Stimulated activated CD8-positive, alpha-beta memory T cell treated with anti-CD3 and anti-CD28 coated beads, Interleukin-7, amount 100 ng/mL, for 1 hour (primary cell): ENCODE measurements at places on chromosomes 1 and 21.

DNA sequence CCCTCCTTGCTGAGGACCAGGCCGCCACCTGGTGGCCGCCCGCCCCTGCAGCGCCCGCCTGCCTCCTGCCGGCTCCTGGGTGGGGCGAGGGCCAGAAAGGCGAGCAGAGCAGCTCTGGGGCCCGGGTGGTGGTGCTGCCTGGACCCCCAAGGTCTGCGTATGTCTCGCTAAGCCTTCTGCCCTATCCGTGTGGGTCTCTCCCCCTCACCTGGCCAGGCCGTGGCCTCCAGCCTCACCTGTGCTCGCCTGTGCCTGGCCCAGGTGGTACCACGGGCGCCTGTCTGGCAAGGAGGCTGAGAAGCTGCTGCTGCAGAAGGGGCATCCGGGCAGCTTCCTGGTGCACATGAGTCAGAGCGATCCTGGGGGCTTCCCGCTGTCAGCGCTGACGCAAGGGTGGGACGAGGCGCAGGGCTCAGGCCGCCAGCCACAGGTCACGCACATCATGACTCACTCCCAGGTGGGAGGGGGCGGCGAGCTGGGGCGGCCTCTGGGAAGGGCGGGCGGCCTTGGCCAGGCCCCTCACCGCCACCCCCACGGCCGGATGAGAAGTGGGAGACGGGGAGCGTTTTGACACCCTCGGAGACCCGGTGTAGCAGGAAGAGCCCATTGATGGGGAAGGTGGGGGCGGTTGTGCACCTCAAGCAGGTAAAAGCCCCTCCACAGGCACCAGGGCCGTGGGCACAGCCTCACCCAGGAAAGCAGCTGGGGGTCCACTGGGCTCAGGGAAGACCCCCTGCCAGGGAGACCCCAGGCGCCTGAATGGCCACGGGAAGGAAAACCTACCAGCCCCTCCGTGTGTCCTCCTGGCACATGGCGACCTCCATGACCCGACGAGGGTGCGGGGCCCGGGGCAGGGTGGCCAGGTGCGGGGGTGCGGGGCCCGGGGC is 9.9 kb downstream of the RNF223 start:
- DNase-seq = peak; percentile 71

DNA sequence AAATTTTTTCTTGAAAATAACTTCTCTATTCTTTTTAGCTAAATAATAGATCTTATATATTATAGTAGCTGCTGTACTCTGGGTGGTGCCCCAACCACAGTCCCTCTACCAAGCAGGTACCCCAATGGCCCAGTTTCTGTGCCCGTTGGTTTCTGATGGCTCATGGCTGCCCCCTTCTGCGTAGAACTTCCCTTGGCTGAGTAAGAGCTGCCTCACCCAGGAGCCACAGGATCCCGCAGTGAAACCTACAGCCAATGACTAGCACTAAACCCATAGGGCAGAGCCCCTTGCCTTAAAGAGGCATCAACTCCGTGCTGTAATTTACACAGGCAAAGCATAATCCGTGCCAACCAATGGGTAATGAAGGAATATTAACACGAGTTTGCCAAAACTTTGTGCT is 247.5 kb downstream of the USH2A start:
- DNase-seq = no peak

GRCh38 chr21:33661146-33661545 is 18.8 kb downstream of the ITSN1 start:
- DNase-seq = no peak

GRCh38 chr1:17250601-17251000 is 1.7 kb downstream of the PADI3 start:
- no peak for DNase-seq

DNA sequence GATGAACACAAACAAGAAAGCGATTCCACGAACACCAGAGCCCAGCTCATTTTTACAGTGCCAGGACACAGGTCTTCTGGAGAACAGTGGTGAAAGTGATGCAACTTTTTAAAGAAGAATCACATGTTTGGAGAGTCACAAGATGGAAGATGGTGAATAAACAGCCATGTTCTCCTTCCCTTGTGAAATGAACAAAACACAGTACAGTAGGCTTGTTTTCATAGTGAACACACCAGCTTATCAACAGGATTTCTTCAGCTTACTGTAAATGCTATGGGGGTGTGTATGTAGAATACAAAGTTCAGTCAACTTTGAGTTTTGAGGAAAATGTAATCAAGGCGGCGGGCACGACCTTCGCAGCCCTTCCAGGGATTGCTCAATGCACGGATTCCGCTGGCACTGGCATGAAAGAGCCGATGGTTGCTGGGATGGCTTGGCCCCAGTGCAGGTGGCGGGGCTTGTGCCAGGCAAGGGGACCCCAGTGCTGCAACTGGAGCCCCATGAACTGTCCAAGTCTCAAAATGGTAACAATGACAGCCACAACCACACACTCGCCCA is 9.7 kb downstream of the TMPRSS3 start:
- no peak for DNase-seq

DNA sequence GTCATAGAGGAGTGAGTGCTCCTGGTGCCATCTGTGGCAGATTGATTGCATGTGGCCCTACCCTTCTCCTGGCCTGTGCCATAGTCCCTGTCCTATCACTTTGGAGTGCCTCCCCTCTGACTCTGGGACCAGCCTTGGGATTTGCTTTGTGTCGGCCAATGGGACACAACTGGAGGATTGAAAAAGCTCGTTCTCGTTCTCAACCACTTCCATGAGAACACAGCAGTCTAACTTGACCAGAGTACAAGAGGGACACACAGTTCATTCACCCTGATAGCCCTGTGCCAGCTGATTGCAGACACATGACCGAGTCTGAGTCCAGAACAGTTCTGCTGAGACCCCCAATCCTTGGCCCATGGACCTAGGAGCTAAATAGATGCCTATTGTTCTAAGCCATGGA is 47.8 kb downstream of the C1orf198 start:
- no peak for DNase-seq

- no peak for DNase-seq
These were observed 38.7 kb downstream of the AMY1C start for GRCh38 chr1:103788377-103788776.

DNA sequence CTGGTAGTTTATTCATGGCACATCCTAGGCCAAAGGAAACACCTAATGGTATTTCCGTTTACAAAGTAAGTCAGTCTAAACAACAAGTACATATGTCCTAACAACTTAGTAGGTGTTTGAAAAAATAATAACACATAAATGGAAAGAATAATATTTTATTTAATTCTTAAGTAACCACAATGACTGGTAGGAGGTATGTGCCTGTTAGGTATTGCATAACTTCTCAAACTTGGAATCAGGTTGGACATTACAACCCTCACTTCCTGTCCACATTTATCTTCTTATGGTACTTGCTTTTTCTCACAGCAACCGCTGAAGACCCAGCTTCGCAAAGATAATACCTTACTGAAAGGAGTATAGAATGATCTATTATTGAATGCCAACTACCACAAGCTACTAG is 64.2 kb downstream of the VPS13D start:
- no peak for DNase-seq

DNA sequence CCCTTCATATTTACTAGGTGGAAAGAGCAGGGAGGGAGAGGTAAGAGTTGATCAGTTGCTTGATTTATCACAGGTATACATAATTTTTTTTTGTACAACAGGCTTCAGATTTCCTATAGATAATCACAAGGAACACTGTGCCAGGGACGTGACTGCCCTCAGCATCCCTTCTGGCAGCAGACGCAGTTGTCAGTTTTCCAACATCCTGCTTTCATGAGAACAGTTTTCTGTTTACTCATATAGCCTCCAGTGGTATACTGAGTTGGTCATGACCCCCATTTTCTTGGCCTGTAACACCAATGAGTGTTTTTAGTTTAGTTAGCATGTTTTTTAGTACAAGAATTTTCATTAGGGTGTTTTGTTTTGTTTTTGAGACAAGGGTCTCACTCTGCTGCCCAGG is 37.9 kb upstream of the PTPRF start:
- DNase-seq = no peak

DNA sequence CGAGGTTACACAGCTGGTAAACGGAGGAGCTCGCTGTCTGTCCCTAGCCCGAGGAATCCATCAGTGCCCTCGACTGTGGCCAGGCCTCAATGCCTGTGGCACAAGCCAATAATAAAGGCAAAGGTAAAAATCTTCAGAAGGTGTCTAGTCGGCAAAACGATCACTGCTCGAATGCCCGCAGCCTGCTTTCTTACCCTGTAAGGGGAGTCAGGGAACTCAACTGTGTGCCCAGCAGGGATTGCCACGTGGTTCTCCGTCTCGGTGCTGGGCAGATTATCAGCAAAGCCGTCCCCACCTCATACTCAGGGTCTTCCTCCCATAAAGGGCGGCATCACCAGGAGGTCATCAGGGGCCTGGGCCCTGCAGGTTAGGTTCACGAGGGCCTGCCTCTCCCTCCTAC is 103.4 kb downstream of the PAX7 start:
- DNase-seq = no peak

DNA sequence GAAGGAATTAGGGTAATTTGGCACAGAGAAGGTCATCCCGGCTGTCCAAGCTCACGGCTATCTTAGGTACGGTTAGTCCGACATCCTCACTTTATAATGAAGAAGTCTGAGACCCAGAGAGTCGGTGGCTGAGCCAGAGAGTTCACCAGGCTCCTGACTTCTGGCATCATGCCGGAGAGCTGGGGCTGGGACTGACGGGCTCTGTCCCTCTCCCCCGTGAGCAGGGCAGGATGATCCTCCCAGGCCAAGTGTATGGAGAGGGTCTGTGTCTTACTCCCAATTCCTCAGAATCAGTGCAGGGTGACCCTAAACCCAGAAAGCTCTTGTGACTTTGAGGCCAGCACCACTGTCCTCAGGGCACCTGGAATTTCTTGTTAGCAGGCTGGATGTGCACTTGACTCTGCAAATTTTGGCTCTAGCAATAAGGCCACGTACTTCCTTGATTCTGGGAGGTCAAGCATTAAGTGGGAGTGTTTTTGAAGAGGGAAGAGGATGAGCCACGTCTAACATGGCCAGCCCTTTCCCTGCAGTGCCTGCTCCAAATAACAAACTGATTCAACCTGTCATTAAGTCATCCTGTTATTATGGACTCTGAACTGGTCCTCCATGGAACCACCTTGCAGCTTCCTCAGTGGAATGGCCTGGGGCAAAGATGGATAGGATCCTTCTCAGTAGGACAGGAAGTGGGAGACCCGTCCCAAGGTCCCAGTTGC is 20.8 kb upstream of the BTG2 start:
- no peak for DNase-seq

DNA sequence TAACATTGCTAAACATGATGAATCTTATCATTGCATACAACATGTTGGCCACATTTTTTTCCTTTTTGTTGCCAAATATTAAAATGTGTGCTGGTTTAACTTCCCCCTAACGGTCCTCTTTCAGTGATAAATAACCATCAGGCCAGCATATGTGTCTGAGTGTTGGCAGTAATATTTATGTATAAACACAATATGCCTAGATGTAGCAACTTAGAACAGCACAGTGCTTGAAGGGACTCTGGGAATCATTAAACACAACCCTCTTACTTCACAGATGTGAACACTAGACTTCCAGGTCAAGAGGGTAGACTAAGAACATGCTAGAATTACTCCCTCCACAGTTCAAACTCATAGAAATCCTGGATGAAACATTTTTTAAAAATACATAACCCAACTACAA is 581.8 kb downstream of the PLPP3 start:
- DNase-seq = no peak

DNA sequence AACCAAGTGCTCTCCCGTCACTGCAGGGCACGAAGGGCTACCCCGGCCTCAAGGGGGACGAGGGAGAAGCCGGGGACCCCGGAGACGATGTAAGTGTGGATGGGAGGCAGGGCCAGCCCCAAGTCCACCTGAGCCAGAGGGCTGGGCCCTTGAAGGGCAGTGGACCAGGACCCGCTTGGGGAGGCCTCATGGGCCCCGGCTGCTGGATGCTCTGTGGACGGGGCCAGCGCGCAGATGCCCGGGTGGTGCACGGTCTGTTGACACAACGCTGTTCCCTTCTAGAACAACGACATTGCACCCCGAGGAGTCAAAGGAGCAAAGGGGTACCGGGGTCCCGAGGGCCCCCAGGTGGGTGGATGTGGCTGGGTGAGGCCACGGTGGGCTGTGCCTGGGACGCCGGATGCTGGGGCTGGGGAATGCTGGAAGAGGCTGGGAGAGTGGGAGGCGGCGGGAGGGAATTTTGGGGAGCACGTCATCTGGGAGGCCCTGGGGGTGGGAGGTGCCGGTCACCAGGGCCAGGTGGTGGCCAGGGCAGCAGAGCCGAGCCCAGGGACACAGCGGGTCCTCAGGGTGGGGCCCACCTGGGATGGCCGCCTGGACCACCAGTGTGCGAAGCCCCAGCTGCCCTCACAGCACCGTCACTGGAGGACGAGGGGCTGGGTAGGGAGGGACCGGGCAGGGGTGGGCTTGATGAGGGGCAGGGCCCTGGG is 17.5 kb downstream of the COL6A1 start:
- no peak for DNase-seq

GRCh38 chr1:213099682-213100399 is 48.8 kb downstream of the RPS6KC1 start:
- no peak for DNase-seq

DNA sequence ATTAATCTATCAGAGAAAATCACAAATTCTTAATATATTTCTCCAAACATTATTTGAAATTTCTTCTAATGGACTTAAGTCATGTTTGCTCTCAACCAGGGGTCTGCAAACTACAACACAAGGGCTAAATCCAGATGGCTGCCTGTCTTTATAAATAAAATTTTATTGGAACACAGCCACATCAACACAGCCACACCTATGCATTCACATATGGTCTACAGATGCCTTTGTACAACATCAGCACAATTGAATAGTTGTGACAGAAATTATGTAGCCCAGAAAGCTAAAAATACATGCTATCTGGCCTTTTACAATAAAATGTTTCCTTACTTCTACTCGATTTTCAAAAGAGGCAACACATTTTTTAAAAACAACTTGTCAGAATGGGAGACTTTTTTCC is 103.9 kb downstream of the DPYD start:
- no peak for DNase-seq

DNA sequence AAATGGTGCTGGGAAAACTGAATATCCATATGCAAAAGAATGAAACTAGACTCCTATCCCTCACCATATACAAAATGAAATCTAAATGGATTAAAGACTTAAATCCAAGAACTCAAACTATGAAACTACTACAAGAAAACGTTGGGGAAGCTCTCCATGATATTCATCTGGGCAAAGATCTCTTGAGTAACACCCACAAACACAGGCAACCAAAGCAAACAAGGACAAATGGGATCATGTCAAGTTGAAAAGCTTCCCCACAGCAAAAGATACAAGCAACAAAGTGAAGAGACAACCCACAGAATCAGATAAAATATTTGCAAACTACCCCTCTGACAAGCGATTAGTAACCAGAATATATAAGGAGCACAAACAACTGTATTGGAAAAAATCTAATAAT is 13.8 kb downstream of the TTC13 start:
- DNase-seq = no peak

DNA sequence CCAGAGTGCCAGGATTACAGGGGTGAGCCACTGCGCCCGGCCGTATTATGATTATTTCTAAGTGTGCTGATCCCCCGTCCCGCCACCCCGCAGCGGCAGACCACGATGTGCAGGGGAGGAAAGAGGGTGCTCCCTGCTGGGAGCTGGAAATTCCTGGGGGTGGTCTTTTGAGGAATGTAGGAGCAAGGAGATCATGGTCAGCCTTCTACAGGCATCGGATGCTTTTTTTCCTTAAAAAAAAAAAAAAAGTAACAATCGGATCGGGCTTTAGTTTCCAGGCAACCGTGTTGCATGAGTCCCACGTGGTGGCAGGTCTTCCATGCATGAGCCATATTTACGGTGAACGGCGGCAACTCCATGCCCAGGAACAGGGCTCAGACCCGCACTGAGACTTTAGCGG is 74.2 kb upstream of the COX20 start:
- no peak for DNase-seq
